ENCODE measurements at places on chromosomes 5 and 9.

DNA sequence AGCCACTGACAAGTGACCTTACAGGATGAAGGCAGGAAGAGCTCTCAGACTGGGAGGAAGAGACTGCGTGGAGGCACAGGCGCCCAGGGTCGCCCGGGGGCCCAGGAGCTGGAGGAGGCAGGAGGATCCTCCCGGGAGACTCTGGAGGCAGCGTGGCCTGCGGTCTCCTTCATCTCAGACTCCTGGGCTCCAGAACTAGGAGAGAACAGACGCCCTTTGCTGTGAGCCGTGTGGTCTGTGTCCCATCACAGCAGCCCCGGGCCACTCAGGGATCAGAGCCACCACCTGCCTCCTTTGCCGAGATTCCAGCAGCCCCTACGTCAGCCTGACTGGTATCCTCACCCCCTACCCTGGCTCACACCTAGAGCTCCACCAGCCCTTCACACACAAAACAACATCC, 45.2 kb downstream of the SLC12A7 start:
- no peak overlapping the region for H3K4me3 ChIP-seq
- H3K36me3 ChIP-seq = peaks cover 34% of the 10 kb centered on the region
- no peak overlapping the region for H3K27ac ChIP-seq
- DNase-seq = no peak
- no peaks in the 10 kb centered on the region for H3K4me1 ChIP-seq
- no peaks in the 10 kb centered on the region for H3K27me3 ChIP-seq

GRCh38 chr9:10612641-10613398, at the start of gene PTPRD:
Gene PTPRD, minus strand, starts transcription at chr9:10613002.
- no peaks in the 10 kb centered on the region for H3K4me1 ChIP-seq
- H3K27me3 ChIP-seq = peaks cover 24% of the 10 kb centered on the region
- peak within 1 kb of the TSS; percentile 7 for H3K4me3 ChIP-seq

DNA sequence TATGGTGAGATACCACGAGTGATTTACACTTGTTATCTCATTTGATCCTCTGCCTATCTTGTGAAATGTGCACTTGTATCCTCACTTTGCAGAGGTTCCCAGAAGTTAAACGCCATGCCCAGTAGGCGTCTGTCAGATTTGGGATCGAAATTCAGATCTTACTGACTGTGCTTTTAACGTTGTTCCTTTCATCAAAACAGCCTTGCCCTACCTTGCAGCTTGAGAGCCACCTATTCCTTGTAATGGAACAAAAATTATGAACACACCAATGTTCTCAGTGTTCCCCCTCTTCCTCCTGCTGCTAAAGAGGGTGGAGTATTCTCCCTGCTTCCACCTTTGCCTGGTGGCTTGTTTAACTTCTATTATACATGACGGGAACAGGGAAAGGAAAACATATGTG, 257.0 kb downstream of the MSX2 start:
- no peak overlapping the region for H3K27ac ChIP-seq
- H3K36me3 ChIP-seq = no peaks in the 10 kb centered on the region
- no peak for DNase-seq
- H3K4me1 ChIP-seq = no peaks in the 10 kb centered on the region
- H3K4me3 ChIP-seq = no peak overlapping the region

DNA sequence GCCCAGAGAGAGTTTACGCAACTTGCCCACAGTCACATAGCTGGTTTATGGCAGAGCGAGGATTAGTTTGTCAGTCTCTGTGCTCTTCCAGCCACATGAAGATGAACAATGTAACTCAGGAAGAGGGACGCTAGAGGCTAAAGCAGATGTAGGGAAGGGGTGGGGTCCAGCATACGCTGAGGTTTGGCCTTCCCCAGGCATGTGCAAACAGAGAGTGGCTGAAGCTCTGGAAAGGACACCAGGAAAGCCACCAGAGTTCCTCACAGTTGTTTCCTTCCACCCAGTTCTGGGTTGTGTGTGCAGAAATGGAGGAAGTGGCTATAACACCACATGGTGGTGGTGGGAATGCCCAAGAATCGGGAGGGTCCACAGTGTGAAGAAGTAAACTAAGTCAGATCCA, 60.0 kb downstream of the SNX18 start:
- H3K27me3 ChIP-seq = no peaks in the 10 kb centered on the region
- peaks cover 10% of the 10 kb centered on the region for H3K4me1 ChIP-seq
- no peak for DNase-seq
- H3K4me3 ChIP-seq = no peak overlapping the region
- no peak overlapping the region for H3K27ac ChIP-seq

DNA sequence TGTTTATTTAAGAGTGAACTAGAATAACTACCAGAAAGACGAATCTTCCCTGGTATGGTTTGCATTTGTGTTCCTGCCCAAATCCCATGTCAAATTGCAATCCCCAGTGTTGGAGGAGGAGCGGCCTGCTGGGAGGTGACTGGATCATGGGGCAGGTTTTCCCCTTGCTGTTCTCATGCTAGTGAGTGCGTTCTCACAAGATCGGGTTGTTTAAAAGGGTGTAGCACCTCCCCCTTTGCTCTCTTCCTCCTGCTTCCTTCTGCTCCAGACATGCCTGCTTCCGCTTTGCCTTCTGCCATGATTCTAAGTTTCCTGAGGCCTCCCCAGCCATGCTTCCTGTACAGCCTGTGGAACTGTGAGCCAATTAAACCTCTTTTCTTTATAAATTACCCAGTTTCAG, 210.3 kb upstream of the TBC1D2 start:
- H3K27ac ChIP-seq = no peak overlapping the region
- no peak overlapping the region for H3K4me3 ChIP-seq
- H3K4me1 ChIP-seq = no peaks in the 10 kb centered on the region
- no peaks in the 10 kb centered on the region for H3K36me3 ChIP-seq
- H3K27me3 ChIP-seq = no peaks in the 10 kb centered on the region

- no peak overlapping the region for H3K4me3 ChIP-seq
- H3K27ac ChIP-seq = no peak overlapping the region
- H3K36me3 ChIP-seq = no peaks in the 10 kb centered on the region
- no peaks in the 10 kb centered on the region for H3K27me3 ChIP-seq
- no peaks in the 10 kb centered on the region for H3K4me1 ChIP-seq
- no peak for DNase-seq
Measured at GRCh38 chr9:20725675-20726074, 41.6 kb downstream of the FOCAD start.

GRCh38 chr9:69136779-69137178, 37.3 kb upstream of the TJP2 start:
- peak overlapping the region; percentile 0 for H3K27ac ChIP-seq
- H3K4me1 ChIP-seq = peaks cover 20% of the 10 kb centered on the region
- H3K36me3 ChIP-seq = no peaks in the 10 kb centered on the region
- no peak for DNase-seq
- no peaks in the 10 kb centered on the region for H3K27me3 ChIP-seq

GRCh38 chr5:179195561-179196404, 135.6 kb downstream of the ZNF354C start:
- no peak for DNase-seq
- H3K36me3 ChIP-seq = no peaks in the 10 kb centered on the region
- no peaks in the 10 kb centered on the region for H3K27me3 ChIP-seq
- H3K4me1 ChIP-seq = no peaks in the 10 kb centered on the region

DNA sequence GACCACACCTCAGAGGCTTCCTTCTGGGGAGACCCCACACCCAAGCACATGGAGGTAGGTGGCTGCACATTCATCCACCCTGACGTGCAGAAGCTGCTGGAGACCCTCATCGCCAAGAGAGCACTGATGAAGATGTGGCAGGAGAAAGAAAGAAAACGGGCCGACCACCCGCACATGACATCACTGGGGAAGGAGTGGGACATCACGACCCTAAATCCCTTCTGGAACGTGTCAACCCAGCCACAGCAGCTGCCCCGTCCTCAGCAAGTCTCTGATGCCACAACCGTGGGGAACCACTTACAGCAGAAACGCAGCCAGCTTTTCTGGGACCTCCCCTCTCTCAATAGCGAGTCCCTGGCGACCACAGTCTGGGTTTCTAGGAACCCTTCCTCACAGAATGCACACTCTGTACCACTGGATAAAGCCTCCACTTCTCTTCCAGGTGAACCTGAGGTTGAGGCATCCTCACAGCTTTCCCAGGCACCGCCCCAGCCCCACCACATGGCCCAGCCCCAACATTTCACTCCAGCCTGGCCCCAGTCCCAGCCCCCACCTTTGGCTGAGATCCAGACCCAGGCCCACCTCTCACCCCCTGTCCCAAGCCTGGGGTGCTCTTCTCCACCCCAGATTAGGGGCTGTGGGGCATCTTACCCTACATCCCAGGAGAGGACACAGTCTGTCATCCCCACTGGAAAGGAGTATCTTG, 3.0 kb downstream of the SPATA31E1 start:
- DNase-seq = peak; percentile 20
- no peaks in the 10 kb centered on the region for H3K4me1 ChIP-seq
- H3K36me3 ChIP-seq = no peaks in the 10 kb centered on the region
- no peaks in the 10 kb centered on the region for H3K27me3 ChIP-seq

- no peak within 1 kb of the TSS for H3K27ac ChIP-seq
- peaks cover 12% of the 10 kb centered on the region for H3K27me3 ChIP-seq
- peaks cover 2% of the 10 kb centered on the region for H3K4me1 ChIP-seq
- H3K36me3 ChIP-seq = no peaks in the 10 kb centered on the region
- peak; percentile 73 for DNase-seq
Measured at GRCh38 chr9:130938652-130939404, at the start of gene FIBCD1. Gene FIBCD1, minus strand, starts transcription at chr9:130939247. Its CDS starts 640 bp downstream, at chr9:130938607.

- peaks cover 13% of the 10 kb centered on the region for H3K4me1 ChIP-seq
- no peak for DNase-seq
- no peak overlapping the region for H3K27ac ChIP-seq
Measured at GRCh38 chr9:89323390-89323789, 5.1 kb downstream of the SECISBP2 start.

DNA sequence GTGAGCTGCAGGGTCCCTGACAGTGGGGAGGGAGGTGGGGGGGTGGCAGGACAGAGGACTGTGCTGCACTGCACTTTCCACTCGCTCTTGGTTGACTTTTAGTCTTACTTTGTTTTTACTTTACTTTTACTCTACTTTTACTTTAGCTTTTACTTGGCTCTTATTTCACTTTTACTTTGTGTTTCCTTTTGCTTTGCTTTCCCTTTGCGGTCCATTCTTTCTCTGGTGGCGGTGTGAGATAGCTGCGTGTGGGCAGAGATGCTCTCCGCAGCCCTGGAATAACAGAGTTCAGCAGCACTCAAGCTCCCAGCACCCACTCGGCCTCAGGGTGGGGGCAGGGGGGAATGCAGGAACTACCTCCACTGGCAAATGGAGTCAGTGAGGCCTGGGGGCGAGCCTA, 4.7 kb downstream of the AK8 start:
- DNase-seq = no peak
- no peak overlapping the region for H3K27ac ChIP-seq
- H3K4me3 ChIP-seq = no peak overlapping the region
- H3K4me1 ChIP-seq = no peaks in the 10 kb centered on the region
- H3K36me3 ChIP-seq = no peaks in the 10 kb centered on the region

DNA sequence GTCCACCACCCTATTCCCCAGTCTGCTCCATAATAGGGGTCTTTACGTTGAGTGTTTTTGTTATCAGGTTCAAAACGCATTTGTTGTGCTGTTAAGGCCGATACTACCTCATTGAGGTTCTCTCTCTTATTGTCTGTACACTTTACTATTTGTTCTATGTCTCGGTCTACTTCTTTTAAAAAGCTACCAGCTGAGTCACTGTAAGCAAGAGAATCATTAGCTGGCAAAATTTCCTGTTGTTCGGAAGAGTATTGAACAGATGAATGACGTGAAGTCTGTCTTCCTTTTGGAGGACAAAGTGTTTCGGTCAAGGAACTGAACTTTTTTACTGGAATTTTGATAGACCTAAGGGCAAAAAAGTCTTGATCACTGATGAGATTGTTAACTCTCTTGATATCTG, 10.3 kb downstream of the LYSMD3 start:
- no peak overlapping the region for H3K4me3 ChIP-seq
- peaks cover 2% of the 10 kb centered on the region for H3K36me3 ChIP-seq
- H3K27me3 ChIP-seq = no peaks in the 10 kb centered on the region
- H3K4me1 ChIP-seq = no peaks in the 10 kb centered on the region
- H3K27ac ChIP-seq = no peak overlapping the region

DNA sequence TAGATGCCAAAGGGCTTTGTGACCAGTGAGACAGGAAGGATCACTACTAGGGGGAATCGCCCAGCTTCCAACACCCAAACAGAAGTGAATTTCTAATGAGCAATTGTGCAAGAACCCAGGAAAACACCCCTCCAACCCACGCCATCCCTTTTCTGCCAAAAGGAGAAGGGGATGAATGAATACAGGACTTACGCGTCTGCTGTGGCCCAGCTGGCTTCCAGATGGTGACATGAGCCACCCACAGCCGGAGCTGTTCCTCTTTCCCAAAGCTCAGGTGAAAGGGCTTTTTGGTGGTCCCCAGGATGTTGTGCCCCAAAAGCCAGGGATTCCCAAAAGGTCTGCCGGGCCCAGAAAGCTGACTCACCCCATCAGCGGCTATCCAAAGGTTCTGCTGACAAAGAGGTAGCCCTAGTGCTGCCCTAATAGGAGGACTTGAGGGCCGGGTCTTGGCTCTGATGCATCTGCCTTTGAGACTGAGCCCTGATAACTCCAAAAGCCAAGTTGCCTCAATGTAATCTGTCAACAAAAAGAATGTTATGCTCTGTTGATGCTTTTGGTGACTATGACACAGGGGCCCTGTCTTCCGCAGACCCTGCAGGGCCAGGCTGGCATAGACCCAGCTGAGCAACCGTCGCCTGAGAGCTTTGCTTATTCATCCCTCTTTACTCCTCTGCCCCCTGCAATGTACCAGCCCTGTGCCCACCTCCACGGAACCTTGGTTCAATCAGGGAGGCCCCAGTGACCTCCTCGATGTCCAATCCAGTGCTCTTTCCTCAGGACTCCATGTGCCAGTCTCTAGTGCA, 14.5 kb downstream of the GSN start:
- H3K4me3 ChIP-seq = no peak overlapping the region
- H3K27ac ChIP-seq = peak overlapping the region; percentile 82
- no peak for DNase-seq
- H3K4me1 ChIP-seq = no peaks in the 10 kb centered on the region

GRCh38 chr5:113266227-113266912, 168.4 kb downstream of the TSSK1B start:
- H3K27me3 ChIP-seq = no peaks in the 10 kb centered on the region
- no peak for DNase-seq
- no peaks in the 10 kb centered on the region for H3K36me3 ChIP-seq
- peaks cover 11% of the 10 kb centered on the region for H3K4me1 ChIP-seq
- H3K4me3 ChIP-seq = no peak overlapping the region

DNA sequence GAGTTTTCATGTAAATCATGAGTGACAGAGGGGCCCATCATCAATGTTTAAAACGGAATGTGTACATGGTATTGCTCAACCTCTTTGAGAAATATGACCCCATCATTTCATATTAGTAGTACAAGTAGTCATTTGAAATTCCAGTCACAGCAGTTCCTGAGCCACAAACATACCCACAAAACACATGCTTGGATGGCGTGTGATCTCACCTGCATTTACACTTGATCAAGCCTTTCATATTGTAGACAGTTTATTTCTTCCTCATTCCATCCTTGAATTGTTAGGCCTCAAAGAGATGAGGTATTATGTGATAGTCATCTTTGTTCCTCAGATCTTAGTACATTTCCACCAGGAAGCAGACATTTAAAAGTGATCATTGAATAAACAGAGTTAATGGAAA, 96.8 kb upstream of the TAS2R1 start:
- no peak overlapping the region for H3K4me3 ChIP-seq
- H3K36me3 ChIP-seq = no peaks in the 10 kb centered on the region
- H3K27me3 ChIP-seq = no peaks in the 10 kb centered on the region
- no peak for DNase-seq

GRCh38 chr9:21434202-21435014, 5.8 kb upstream of the IFNA1 start:
- DNase-seq = no peak
- no peaks in the 10 kb centered on the region for H3K27me3 ChIP-seq
- no peaks in the 10 kb centered on the region for H3K4me1 ChIP-seq
- no peak overlapping the region for H3K4me3 ChIP-seq
- no peak overlapping the region for H3K27ac ChIP-seq

- no peaks in the 10 kb centered on the region for H3K36me3 ChIP-seq
- no peaks in the 10 kb centered on the region for H3K4me1 ChIP-seq
- H3K4me3 ChIP-seq = no peak overlapping the region
- H3K27ac ChIP-seq = no peak overlapping the region
- no peaks in the 10 kb centered on the region for H3K27me3 ChIP-seq
Measured at GRCh38 chr5:133284306-133284705, 232.5 kb downstream of the HSPA4 start.

All from kidney (tissue), 22 donors.